HS-5 (cell line): ENCODE measurements at places on chromosomes 3 and 15.

DNA sequence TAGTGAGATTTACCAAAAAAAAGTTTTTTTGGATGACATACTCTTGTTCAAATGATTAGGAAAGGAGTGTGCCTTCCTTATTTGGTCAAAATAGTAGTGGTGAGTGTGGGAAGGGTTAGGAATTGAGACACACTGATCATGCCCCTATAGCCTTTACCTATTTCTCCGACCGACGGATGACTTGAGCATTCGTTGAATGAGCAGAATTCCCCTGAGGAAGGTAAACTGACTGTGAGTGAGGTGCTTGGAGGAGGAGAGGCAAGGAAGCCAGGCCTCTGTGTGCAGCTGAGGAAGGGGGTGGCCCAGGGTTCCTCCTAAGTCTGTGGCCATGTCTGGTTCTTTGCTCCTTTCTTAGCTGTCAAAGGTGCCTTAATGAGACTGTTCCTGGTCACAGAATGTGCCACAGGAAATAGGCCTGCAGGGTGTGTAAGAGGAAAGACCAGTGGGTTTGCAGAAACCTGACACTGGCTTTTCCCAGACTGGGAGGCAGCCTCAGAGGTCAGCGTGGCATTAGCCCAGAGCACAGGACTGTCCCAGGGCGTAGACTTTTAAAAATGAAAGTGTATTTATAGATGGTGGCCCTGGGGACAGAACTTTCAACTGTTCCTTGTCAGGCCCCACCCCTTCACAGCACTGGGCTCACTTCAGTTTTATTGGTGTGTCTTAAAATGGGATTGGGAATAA, 307.7 kb upstream of the C2CD4B start:
- DNase-seq: no peak

GRCh38 chr3:65992106-65992505, 46.6 kb downstream of the MAGI1 start:
- DNase-seq: no peak

- no peak for DNase-seq
These were observed 36.2 kb downstream of the CLDN1 start for GRCh38 chr3:190286014-190286413.

GRCh38 chr3:17003457-17003856, 118.7 kb downstream of the PLCL2 start:
- no peak for DNase-seq

DNA sequence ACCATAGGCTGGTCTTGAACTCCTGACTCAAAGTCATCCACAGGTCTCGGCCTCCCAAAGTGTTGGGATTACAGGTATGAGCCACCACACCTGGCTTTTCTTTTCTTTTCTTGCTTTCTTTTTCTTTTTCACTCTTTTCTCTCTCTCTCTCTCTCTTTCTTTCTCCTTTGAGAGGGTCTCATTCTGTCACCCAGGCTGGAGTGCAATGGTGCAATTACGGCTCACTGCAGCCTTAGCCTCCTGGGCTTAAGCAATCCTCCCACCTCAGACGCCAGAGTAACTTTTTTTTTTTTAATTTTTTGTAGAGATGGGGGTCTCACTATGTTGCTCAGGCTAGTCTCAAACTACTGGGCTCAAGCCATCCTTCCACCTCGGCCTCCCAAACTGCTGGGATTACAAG, 133.1 kb upstream of the UBE2E1 start:
- DNase-seq: no peak

DNA sequence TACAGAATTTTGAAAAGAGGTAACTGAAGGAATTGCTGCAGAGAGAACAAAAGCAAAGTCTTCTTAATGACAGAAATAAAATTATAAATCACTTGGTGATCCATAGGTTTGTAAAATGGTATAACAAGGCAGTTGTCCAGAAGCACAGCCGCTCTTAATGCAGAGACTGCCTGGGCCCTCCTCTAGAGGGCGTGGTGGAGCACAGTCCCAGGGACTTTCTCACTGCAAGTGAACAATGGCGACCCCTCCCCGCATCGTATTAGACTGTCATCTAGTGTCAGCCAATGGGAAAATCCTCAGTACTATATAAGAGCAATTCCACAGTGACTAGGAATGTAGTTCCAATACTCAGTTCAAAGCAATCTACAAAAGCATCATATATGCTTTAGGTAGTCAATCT, 26.4 kb upstream of the ZBED2 start:
- no peak for DNase-seq

- no peak for DNase-seq
These were observed 41.1 kb upstream of the SRGAP3 start for GRCh38 chr3:9290566-9290965.

DNA sequence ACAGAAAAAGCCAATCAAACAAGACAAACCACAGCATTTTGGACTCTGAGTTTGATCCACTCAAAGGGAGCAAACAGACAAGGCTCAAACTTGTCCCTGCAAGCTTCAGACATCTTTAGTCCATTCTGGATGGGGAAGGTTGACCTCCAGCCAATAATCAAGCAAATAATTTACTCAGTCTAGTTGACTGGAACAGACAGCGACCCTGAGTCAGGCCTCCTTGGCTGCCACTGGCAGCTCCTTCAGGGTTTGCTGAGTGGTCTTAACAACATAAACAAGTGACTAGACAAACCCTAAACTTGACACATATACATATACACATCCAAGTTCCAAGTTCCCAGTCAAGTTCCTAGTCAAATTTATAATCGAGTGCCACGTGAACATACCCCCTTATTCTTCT, 313.9 kb downstream of the POLQ start:
- no peak for DNase-seq

GRCh38 chr3:87621667-87622066, 345.3 kb upstream of the POU1F1 start:
- no peak for DNase-seq

DNA sequence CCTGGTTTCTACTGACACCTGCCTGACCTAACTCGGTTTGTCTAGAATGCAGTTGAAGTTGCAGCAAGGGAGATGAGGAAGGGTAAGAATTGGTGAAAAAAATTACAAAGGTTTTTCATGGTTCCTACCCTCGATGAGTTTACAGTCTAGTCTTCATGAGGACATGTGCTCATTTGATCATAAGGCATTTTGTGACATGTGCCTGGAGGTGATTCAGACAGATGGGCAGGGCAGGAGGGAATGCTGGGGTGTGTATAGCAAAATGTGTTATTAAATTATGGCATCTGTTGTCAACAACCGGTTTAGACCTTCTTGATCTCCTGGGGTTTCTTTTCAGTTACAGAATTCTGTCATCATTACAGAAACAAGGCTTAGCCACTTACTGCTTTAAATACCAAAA, 101.2 kb downstream of the CACNA1D start:
- DNase-seq: no peak

GRCh38 chr3:168467115-168467714, 371.5 kb upstream of the GOLIM4 start:
- peak; percentile 29 for DNase-seq

DNA sequence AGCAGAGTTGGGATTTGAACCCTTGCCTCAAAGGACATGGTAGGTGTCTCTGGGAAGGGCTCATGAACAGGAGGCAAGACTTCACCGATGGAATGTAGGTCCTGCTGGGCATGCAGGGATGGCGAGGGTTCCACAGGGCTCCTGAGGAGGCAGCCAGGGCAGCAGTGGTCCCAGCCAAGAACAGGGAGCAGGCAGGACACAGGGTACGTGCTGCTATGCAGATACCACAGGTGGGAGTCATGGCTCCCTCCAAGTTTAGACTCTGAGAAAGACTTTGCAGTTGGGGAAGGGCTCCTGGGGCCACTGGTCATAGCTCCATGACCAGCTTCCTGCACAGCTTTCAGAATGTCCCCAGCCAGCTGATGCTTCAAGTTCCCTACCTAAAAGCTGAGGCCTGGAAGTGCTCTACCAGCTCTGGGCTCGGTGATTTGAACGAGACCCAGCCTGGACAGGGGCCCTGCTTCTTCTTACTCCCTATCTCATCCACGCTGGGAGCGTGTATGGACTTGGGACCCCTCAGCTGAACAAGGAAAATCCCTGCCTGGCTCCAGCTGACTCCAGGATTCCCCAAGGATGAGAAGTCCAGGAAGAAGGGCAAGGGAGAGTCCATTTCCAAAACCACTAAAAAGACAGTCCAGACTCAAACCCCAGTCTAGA, 747 bp downstream of the MYL3 start:
- DNase-seq: no peak

DNA sequence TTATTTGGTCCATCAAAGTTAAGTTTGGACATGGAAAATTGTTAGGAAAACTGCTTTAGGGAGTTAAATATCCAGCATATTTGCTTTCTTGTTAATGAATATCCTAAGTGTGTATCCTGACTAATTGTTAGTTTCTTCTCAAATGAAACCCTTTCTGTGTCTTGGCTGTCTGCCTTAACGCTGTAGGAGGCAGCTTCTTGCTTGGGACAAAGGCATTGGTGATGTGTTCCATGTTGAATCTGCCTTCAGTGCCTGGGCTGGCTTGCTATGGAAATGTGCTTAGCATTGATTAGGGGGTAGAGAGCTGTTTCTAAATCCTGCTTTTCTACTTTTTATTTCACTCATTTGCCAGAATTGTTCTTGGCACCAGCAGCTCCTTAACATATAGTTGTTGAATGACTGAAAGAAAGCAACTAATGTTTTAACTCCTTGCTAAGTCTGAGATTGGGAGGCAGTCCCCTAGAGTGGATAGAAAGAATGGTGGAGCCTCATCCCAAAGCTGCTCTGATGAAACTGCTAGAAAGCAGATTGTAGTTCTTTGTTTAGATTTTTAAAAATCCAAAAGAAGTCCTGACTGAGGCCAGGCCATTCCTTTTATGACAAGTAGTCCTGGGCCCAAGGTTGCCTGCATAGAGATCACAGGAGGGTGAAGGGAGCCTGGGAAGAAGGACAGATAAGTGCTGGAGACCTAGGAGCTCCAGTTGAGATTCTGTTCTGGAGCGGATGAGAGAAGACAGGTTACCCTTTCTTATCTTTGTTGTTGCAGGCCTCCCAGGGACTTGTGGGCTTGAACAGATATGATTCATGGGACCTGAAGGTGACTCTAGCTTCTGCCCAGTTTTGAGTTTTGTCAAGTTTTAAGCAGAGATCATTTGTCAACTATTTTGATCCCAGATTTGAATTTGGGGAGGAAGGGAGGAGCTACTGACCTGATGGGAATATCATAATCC, 39.3 kb downstream of the OXNAD1 start:
- no peak for DNase-seq

GRCh38 chr3:8488411-8488810, 13.2 kb upstream of the LMCD1 start:
- DNase-seq: no peak

DNA sequence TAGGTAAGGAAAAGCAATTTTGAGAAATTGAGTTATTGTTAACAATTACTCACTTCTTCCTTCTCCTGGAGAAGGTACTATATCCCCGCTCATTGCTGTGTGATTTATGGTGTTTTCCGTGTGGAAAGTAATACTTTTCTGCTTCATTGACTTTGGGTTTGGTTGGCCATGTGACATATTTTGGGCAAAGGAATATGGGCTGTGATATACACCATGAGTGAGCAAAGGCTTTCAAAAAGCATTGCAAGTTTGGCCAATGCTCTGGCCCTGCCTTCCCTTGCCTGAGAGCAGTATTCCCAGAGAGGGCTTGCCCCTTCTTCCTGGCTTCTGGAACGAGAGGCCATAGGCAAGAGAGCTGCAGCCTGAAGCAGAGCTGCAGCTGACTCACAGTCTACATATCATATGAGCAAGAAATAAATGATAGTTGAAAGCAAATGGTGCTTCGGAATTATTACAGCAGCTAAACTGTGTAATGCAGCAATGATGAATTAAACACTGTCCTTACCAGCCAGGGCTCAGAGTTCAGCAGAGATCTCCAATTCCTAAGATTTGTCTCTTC, 216.8 kb upstream of the CD96 start:
- no peak for DNase-seq

- peak; percentile 96 for DNase-seq
These were observed 181.4 kb downstream of the GAP43 start for GRCh38 chr3:115804713-115805119.

DNA sequence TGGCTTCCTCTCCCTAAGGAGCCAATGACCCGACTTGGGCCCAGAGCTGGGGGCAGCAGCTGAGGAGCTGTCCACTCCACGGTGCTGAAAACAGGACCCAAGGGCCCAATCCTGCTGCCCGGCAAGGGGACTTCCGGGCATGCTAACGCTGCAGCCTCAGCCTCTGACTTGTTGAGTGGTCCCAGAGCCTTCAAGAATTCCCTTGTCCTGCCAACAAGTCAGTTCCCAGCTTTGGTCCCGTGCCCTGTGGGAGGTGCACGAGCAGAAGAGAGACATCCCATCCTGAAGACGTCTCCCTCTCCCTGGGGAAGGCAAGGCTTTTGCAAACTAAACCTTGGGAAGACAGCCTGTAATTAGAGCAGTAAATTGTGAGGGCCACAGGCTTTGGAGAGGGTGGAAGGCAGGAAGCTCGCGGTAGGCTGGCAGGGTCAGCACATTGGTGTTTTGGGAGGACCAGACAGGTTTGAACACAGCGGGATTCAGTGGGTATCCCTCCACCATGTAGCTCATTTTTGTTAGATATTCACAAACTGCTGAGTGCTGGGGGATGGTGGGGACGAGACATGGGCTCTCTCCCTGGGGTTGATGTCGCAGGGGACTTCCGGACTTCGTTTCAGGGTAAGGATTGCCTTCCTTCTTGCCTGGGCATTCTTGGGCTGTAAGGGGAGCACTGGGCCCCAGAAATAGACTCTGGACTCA, 29.8 kb upstream of the PRR23E start:
- no peak for DNase-seq

- no peak for DNase-seq
These were observed 15.8 kb upstream of the SSUH2 start for GRCh38 chr3:8660175-8661118.

GRCh38 chr15:56965231-56966013, 47.0 kb downstream of the TCF12 start:
- no peak for DNase-seq

GRCh38 chr3:18111796-18112232, 313.3 kb downstream of the SATB1 start:
- DNase-seq: no peak

DNA sequence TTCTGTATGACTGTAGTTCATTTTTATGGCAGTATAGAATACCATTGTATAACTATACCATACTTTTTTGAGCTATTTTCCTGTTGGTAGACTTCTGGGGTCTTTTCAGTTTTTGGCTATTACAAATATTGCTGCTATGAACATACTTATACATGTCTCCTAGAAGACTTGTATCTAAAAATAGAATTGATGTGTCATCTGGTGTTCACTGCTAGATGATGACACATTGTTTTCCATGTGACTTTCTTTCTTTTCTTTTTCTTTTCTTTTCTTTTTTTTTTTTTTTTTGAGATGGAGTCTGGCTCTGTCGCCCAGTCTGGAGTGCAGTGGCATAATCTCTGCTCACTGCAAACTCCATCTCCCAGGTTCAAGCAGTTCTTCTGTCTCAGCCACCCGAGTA, 69.8 kb downstream of the SH3GL3 start:
- peak; percentile 3 for DNase-seq

GRCh38 chr3:123765475-123766128, 118.5 kb downstream of the MYLK start:
- DNase-seq: no peak

- DNase-seq: no peak
These were observed 167.8 kb upstream of the TLE3 start for GRCh38 chr15:70265466-70265978.
